ENCODE measurements at places on chromosomes 12 and 14.

DNA sequence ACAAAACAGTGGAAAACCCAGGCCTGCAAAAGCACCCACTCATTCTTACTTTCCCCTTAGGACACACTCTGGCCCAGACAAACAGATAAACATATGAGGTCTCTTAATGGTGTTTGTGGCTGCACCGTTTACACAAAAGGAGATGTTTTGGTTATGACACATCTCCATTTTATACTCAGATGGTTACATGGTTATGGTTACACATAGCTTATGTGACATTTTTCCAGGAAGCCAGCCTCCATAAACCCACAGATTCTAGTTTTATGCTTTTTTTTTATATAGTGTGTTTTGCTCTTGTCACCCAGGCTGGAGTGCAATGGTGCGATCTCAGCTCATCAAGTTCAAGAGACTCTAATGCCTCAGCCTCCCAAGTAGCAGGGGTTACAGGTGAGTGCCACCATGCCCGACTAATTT lies 3.5 kb upstream of the KLRD1 start:
- DNase-seq = no peak

GRCh38 chr12:78963439-78964227 lies 99.1 kb downstream of the SYT1 start:
- DNase-seq = no peak

DNA sequence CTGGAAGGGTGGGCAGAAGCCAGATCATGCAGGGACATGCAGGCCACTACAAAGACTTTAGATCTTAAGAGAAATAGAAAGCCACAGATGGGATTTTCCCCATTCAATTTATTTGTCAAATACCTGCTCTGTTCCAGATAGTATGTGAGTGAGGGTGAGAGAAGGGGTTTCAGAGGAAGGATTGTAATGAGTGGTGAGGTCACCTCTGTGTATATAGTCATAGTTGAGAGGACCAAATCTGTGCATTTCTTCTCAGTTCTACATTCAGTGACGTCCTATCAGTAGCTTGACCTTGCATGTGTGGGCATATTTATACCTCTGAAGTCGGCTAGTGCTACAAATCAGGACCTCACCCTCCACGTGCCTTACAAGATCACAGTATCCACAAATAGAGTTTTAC lies 31.2 kb upstream of the RBM19 start:
- DNase-seq = no peak

GRCh38 chr12:101839324-101840283 lies 8.8 kb upstream of the GNPTAB start:
- DNase-seq = peak; percentile 68

DNA sequence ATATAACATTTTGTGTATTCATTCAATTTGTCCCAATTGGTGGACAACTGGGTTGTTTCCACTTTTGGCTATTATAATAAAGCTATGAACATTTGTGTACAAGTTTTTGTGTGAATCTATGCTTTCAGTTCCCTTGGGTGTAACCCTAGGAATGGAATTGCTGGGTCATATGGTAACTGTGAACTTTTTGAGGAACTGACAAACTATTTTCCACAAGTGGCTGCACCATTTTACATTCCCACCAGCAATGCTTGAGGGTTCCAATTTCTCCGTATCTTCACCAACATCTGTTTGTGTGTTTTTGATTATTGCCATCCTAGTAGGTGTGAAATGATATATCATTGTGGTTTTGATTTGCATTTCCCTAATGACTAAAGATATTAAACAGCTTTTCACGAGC lies 13.0 kb downstream of the LPCAT3 start:
- DNase-seq = no peak

Data from activated CD4-positive, alpha-beta T cell treated with anti-CD3 and anti-CD28 coated beads, Interleukin-2, amount 50 U/mL, for 1 hour (primary cell).